ENCODE measurements at places on chromosomes 3 and 15.

DNA sequence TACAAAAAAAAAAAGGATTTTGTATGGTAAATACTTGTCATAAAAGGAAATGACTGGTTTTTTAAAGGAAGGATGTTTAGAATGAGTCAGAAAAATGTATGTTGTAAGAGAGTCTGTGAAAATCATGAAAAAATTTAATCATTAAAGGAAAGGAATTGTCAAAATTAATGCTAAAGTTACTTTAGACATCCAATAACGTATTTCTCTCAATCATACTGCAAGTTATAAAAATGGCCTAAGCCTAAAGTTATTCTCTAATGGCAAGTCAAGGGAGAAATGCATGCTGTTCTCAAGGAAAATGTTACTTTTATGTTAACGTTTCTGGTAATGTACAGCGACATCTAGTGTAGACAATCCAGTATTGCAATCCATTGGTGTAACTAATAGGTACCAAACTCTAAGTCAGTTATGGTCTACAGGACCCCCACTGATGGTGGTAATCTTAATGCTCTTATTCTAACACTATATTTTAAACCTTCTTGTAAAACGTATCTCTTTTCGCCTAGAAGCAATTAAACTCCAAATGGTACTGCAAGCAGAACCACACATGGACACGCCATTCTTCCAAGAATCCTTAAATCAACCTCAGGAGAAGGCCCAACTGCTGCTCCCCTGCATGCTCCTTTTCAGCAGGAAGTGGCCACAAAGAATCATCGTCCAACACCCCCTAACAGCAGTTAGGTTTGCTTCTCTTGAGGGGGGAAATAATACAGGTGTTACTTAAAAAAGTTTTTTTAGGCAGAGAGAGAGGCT, 35.2 kb downstream of the NCEH1 start:
- peak; percentile 32 for DNase-seq

GRCh38 chr15:61195116-61196002, 33.7 kb downstream of the RORA start:
- DNase-seq, result peak; percentile 26

- DNase-seq, result no peak
Observed at GRCh38 chr3:118538187-118538586, 496.5 kb downstream of the IGSF11 start.

- DNase-seq, result no peak
Observed at GRCh38 chr3:125961289-125961589, 7.7 kb upstream of the ROPN1B start.

GRCh38 chr15:39968273-39969001, 34.5 kb downstream of the EIF2AK4 start:
- no peak for DNase-seq

- DNase-seq, result no peak
Observed at GRCh38 chr3:188491276-188491687, 337.3 kb downstream of the LPP start.

GRCh38 chr15:90671216-90671615, 45.9 kb upstream of the BLM start:
- DNase-seq, result no peak

GRCh38 chr3:149949181-149949580, 21.5 kb downstream of the PFN2 start:
- no peak for DNase-seq

All from activated CD8-positive, alpha-beta T cell treated with anti-CD3 and anti-CD28 coated beads, Interleukin-2, amount 10 ng/mL, durations not matched to agents 7 days and 5 days (primary cell).